ENCODE measurements at places on chromosomes 2 and 18.

DNA sequence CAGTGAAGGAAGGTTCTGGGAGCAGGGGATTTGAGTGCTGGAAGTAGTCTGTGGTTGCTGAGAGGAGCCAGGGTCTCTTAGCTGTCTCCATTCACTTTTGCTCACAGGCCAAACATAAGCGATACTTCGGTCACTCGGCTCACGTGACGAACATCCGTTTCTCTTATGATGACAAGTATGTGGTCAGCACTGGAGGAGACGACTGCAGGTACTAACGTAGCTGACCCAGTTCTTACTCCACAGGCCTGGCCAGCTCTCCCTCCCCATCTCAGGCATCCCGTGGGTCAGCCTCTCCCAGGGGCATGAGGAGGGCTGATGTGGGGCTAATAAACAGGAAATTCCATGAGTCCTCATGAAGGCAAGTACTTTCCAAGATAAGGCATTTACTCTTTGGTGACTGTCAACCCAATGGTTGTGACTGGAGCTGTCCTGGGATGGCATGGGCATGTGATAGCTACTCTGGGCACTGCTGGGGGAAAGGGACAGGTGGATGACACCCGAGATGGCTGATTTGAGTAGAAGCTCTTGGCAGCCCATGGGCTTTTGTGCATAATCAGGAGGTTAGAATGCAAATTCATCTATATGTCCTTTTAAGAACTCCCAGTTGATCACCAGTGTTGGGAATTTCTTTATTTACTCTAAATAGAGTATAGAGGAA lies 81.6 kb downstream of the RTN4 start:
- DNase-seq = no peak

DNA sequence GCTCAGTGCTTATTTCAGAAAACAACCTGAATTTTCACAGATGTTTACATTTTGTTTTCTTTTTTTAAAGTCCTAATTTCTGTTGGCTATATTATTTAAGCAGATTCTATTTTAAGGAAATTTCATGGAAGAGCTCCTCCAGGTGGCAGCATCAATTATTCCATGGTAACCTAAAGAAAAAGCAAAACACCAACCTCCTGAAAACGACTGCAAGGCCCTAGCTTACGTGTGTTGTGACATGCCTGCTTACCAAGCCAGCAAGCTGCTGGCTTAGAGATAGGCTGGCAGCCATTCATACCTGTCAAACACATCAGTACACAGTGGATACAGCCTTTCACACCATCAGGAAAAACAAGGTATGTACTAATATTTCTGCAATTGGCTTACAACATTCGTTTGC lies 64.9 kb downstream of the LPIN2 start:
- peak; percentile 34 for DNase-seq

- DNase-seq = no peak
Observed at GRCh38 chr2:234206738-234207137, 156.2 kb downstream of the SPP2 start.

GRCh38 chr2:121263996-121264715 lies 20.8 kb downstream of the TFCP2L1 start:
- DNase-seq = no peak

GRCh38 chr18:73797419-73797818 lies 350.2 kb downstream of the FBXO15 start:
- DNase-seq = no peak

GRCh38 chr2:241818943-241819270 lies 9.9 kb downstream of the NEU4 start:
- DNase-seq = no peak

GRCh38 chr2:236656166-236656565 lies 86.5 kb downstream of the ACKR3 start:
- no peak for DNase-seq

DNA sequence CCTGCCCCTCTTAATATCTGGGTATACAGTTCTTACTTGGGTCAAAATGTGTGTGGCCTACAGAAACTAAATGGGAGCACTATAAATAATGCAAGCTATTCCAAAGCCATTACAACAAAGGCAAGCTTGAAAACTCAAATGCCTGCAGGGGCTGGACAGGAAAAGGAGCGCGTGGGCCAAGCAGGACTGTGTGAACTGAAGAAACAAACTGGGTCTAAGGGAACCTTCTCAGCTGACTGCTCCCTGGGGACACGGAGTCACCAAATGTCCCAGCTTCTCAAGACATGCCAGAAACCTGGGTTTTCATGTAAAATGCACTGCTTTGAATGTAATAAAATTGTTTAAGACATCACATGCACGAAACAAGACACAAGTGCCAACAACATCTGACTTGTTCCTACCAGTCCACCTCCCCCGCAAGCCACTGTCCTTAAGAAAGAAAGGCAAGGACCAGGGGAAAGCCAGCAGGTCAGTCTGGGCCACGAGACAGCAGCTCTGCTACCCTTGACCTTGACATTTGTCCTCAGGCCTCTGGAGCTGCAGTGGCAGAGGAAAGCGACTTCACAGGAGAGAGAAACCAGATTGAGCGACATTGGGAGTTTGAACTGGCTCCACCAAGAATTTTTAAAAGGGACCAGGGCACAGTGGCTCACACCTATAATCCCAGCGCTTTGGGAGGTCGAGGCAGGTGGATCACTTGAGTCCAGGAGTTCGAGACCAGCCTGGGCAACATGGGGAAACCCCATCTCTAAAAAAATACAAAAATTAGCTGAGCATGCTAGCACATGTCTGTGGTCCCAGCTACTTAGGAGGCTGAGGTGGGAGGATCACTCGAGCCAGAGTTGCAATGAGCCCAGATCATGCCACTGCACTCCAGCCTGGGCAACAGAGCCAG lies 89.7 kb upstream of the SH3BP4 start:
- DNase-seq = no peak
